ENCODE measurements at places on chromosomes 4 and X.

- no peak for DNase-seq
Observed at GRCh38 chrX:4708970-4709760, 995.7 kb upstream of the PRKX start.

DNA sequence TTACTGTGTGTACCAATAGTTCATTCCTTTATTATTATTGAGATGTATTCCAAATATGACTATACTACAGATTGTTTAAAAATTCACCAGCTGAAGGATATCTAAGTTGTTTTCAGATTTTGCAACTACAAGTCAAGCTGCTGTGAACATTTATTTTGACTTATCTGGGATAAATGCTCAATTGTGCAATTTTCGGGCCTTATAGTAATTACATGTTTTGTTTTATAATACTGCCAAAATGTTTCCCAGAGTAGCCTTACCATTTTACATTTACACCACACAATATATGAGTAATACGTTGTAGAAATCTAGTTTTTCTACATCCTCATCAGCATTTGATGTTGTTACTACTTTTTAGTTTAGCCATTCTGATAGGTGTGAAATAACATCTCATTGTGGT lies 179.6 kb downstream of the ANTXR2 start:
- DNase-seq, result no peak

- DNase-seq, result no peak
Observed at GRCh38 chrX:154059231-154059630, 38.3 kb downstream of the MECP2 start.

GRCh38 chr4:99120501-99120900 lies 23.6 kb downstream of the ADH4 start:
- DNase-seq, result no peak

DNA sequence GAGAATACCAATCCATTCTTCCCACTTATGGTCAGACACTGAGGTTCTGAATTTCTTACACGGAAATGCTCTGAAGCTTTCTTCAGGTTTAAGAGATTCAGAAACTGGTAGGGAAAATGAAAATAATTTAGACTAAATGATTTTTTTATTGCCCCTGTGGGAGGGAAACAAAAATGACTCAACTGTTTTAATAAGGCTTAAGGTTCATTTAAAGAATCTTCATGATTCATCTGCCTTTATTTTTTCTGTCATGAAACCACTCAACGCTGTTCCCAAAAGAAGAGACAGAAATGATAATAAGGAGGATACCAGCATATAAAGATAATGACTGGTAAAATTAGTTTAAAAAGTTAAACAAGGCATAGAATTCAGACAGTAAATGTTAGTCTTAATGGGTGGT lies 39.3 kb upstream of the FAM47B start:
- DNase-seq, result peak; percentile 65

DNA sequence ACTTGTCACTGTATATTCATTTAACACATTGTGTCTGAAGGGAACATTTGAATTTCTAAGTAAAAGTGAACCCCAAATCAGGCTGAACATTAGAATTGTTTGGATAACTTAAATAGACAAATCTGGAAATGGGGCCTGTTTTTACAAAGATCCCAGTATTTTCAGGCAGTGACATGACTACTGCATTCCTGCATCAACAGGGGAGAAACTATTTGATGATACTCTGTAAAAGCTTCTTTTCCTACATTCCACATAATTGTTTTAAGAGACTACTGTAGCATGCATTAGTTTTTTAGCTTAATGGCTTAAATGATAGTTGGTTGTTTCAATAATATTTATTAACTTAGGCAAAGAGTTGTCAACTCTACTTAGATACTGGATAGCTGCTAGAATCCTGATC lies 127.0 kb downstream of the PDS5A start:
- DNase-seq, result no peak

- DNase-seq, result no peak
Observed at GRCh38 chr4:8842614-8843013, 29.0 kb downstream of the HMX1 start.

- no peak for DNase-seq
Observed at GRCh38 chr4:67674098-67674497, 26.9 kb downstream of the UBA6 start.

GRCh38 chr4:45094684-45095083 lies 368.3 kb upstream of the GNPDA2 start:
- DNase-seq, result no peak

All from M059J (cell line).